ENCODE measurements at places on chromosomes 12 and 14. TPM values are rescaled to one million over a fixed set of nuclear protein-coding genes. Genes with fewer than 3 reads are reported as not detected.

DNA sequence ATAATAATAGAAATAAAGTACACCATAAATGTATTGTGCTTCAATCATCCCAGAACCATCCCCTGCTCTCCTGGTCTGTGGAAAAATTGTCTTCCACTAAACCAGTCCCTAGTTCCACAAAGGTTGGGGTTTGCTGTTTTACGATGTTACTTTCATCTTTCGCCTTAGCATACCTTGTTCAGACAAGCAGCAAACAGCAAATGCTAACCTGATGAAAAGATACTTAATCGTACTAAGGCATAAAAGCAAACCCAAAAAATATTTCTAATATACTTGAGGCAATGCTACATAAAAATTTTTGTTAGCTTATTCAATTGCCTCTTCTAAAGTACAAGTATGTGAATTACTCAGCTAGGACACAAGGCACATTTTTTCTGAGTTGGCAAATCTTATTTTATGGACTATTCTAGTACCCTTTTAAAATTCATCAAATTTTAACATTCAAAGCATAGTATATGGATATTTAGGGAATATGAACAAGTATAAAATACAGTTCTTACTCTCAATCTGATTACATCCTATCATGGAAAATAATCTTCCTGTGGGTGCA lies 97.1 kb upstream of the PLEKHG7 start:
- no peak for DNase-seq
- peaks cover 11% of the 10 kb centered on the region for H3K36me3 ChIP-seq
- H3K27ac ChIP-seq = no peak overlapping the region
- no peak overlapping the region for H3K4me3 ChIP-seq

- peaks cover 39% of the 10 kb centered on the region for H3K27me3 ChIP-seq
- H3K27ac ChIP-seq = peak within 1 kb of the TSS; percentile 1
- H3K4me3 ChIP-seq = peak within 1 kb of the TSS; percentile 84
Observed at GRCh38 chr14:80955416-80955941, at the start of gene TSHR. TSHR (plus strand) TSS chr14:80955621; CDS start chr14:80955681, 60 bp downstream.

DNA sequence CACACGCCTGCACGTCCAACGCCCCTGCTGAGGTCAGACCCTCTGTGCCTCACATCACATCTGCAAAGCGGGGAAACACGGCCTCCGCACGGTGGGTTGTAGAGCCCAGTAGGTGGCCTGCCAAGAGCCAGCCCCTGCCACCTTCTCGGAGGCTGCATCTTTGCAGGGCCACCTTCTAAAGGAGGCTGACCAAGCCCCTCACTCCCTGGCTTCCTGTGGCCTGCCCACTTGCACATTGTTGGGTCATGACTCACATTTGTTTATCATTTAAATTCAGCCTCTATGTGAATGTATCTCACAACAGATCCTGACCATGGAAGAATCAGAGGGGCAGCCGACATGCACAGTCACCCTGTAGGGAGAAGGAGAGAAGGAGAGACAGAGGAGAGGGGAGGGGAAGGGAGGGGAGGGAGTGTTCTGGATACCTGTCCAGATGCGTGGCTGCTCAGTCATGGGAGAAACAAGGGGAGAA lies 319.5 kb upstream of the DIO3 start:
- no peak for DNase-seq
- no peaks in the 10 kb centered on the region for H3K4me1 ChIP-seq
- no peak overlapping the region for H3K27ac ChIP-seq
- H3K4me3 ChIP-seq = no peak overlapping the region
- H3K36me3 ChIP-seq = no peaks in the 10 kb centered on the region

- H3K4me3 ChIP-seq = no peak overlapping the region
- H3K36me3 ChIP-seq = no peaks in the 10 kb centered on the region
- no peaks in the 10 kb centered on the region for H3K4me1 ChIP-seq
Observed at GRCh38 chr14:76294876-76295275, 81.1 kb upstream of the ESRRB start.

- no peak for DNase-seq
- peaks cover 40% of the 10 kb centered on the region for H3K27me3 ChIP-seq
- no peaks in the 10 kb centered on the region for H3K36me3 ChIP-seq
Observed at GRCh38 chr12:10170216-10170615, 1.7 kb downstream of the OLR1 start.

- H3K4me3 ChIP-seq = no peak overlapping the region
- H3K4me1 ChIP-seq = peaks cover 4% of the 10 kb centered on the region
- peaks cover 14% of the 10 kb centered on the region for H3K27me3 ChIP-seq
- no peaks in the 10 kb centered on the region for H3K36me3 ChIP-seq
- no peak for DNase-seq
Observed at GRCh38 chr12:10331642-10332239, 24.1 kb downstream of the KLRD1 start.

DNA sequence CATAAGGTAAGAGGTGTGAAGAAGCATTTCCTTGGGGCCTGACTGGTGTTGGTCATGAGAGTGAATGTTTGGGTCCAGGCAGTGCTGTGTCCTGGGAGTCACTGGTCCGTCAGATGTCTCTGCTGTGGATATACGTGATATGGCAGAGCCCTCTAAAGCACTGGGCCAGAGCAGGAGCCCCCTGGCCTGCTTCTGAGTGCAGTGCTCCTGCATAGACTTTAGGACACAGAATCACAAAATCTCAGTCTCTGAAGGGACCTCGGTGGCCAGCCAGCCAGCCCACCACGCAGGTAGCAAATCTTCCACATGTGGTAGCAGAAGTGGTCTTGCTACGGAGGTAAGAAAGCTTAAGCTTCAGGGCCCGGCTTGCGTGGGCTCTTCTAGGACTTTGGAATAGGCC lies 18.5 kb upstream of the AQP2 start:
- H3K4me3 ChIP-seq = no peak overlapping the region
- H3K4me1 ChIP-seq = peaks cover 2% of the 10 kb centered on the region
- H3K27ac ChIP-seq = no peak overlapping the region

- H3K27ac ChIP-seq = no peak overlapping the region
- H3K4me3 ChIP-seq = no peak overlapping the region
- H3K36me3 ChIP-seq = peaks cover 9% of the 10 kb centered on the region
- no peak for DNase-seq
Observed at GRCh38 chr12:121190523-121191031, 19.4 kb upstream of the P2RX4 start.

- H3K4me3 ChIP-seq = no peak overlapping the region
- H3K27me3 ChIP-seq = peaks cover 3% of the 10 kb centered on the region
- DNase-seq = no peak
- H3K36me3 ChIP-seq = no peaks in the 10 kb centered on the region
Observed at GRCh38 chr12:98280152-98280551, 235.2 kb upstream of the TMPO start.

DNA sequence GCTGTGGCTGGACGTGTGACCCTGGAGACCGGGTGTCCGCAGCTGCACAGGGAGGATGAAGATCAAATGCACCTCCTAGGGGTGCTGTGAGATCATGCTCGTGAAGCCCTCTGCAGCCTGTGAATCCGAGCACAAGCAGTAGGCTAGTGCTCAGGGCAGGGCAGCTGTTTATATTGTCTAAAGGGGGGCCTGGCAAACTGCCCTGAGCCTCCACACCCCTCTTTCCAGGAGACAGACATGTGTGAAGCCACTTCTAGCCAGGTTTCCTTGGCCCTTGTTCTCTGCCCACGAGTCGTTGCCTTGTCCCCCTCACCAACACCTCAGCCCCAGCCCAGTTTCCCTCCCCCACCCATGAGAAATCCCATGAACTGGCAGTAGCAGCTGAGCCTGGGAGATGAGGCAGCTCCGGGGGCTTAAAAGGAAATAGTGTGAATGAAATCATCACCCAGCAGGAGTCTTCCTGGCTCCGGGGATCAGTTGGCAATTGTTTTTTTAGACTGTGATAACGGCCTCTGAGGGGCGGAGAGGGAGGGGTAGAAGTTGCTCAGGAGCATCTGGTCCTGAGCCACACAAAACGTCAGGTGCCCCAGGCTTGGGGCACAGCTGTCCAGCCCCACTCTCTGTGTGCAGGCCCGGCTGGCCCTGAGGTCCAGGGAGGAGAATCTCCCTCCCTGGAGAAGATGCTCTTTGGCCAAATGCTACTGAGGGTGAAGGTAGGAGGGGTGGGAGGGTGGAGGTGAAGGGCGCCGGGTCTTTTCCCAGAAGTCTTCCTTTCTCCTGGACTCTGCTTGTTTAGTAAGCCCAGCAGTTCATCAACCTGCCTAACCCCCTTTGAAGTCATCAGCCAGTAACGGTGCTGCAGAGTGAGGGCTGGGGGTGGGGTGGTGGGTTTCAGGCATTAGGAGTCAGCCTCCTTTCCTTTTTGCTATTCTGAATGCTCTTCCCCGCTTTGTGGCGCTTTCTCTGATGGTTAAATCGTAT lies 4.0 kb downstream of the FGF6 start:
- H3K27ac ChIP-seq = no peak overlapping the region
- no peaks in the 10 kb centered on the region for H3K36me3 ChIP-seq
- no peak overlapping the region for H3K4me3 ChIP-seq
- peaks cover 14% of the 10 kb centered on the region for H3K27me3 ChIP-seq
- H3K4me1 ChIP-seq = peaks cover 14% of the 10 kb centered on the region

DNA sequence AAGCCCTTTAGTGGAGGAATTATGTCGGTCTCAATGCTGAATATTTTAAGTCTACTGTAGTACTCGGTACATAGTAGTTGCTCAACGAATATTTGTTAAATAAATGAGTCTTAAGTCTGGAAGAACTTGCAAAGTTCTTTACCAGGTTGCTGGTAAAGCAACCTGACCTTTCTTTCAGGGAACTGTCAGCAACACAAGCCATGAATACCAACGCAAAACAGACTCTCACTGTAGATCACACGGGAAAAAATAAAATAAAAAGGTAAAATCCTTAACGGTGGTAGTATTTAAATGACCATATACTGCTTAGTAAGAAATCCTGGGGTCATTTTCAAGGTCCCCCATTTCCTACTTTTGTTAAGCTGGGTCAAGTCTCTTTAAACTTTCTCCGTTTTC lies 447 bp upstream of the NUBPL start:
- H3K27me3 ChIP-seq = peaks cover 11% of the 10 kb centered on the region
- no peaks in the 10 kb centered on the region for H3K36me3 ChIP-seq
- H3K27ac ChIP-seq = peak overlapping the region; percentile 95
- peak overlapping the region; percentile 90 for H3K4me3 ChIP-seq
- no peak for DNase-seq

- no peak for DNase-seq
- no peak overlapping the region for H3K4me3 ChIP-seq
- no peaks in the 10 kb centered on the region for H3K27me3 ChIP-seq
- no peaks in the 10 kb centered on the region for H3K36me3 ChIP-seq
- H3K4me1 ChIP-seq = no peaks in the 10 kb centered on the region
Observed at GRCh38 chr14:94601884-94602391, 10.3 kb upstream of the SERPINA3 start.

DNA sequence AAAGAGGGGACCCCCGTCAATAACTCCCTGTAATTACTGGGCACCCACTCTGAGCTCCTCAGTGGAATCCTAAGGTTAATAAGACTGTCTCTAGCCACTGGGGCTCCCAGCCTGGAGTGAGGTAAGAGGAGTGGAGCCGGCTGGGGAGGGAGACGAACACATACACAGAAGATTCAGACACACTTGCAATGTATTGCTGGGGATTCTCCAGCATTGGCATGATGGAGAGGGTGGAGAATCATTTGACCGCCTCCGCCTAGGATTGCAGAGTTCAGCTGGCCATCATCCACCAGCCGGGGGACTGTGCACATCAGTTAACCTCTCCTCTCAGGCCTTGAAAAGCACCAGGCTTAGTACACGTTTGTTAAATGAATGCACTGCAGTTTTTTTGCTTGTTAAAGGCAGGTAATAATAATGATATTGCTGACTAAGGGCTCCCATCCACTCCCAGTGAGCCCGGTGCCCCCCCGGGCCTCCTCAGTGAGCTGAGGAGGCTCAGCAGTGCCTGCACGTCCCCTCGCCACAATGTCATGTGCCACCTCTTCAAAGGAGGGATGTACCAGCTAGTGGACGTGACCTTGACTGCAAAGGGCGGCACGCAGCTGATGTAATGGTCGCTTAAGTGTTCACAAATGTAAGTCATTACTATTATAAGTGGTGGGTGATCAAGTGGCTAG lies 20.3 kb upstream of the FAIM2 start:
- peaks cover 4% of the 10 kb centered on the region for H3K27me3 ChIP-seq
- no peak overlapping the region for H3K27ac ChIP-seq
- no peak for DNase-seq
- no peak overlapping the region for H3K4me3 ChIP-seq

- H3K27me3 ChIP-seq = no peaks in the 10 kb centered on the region
- peak; percentile 67 for DNase-seq
Observed at GRCh38 chr12:132506328-132507160, 16.6 kb downstream of the FBRSL1 start.

- H3K27me3 ChIP-seq = no peaks in the 10 kb centered on the region
- DNase-seq = no peak
- H3K27ac ChIP-seq = no peak overlapping the region
- H3K36me3 ChIP-seq = peaks cover 4% of the 10 kb centered on the region
- H3K4me1 ChIP-seq = no peaks in the 10 kb centered on the region
Observed at GRCh38 chr14:70741482-70741881, 67.8 kb downstream of the MAP3K9 start.

GRCh38 chr12:13258197-13258596 lies 61.7 kb downstream of the EMP1 start:
- peaks cover 4% of the 10 kb centered on the region for H3K4me1 ChIP-seq
- H3K27me3 ChIP-seq = peaks cover 10% of the 10 kb centered on the region
- no peak for DNase-seq
- no peak overlapping the region for H3K4me3 ChIP-seq
- H3K36me3 ChIP-seq = no peaks in the 10 kb centered on the region

Gene PZP
- total RNA-seq = not detected

Gene SERPINA10
- total RNA-seq = not detected

Gene PFDN5
- 326 TPM for total RNA-seq

Gene FLRT2
- not detected for total RNA-seq

Gene COPS7A
- 33.0 TPM for total RNA-seq

Gene ARPC3
- total RNA-seq = 312 TPM

Gene HCAR1
- total RNA-seq = 2.8 TPM

Gene PLA2G1B
- not detected for total RNA-seq

Gene SERPINA12
- total RNA-seq = not detected
